ENCODE measurements at places on chromosomes 2 and 18. TPM values are rescaled to one million over a fixed set of nuclear protein-coding genes. Genes with fewer than 3 reads are reported as not detected.
A peak's percentile ranks its signal among the peaks of the same experiment; 100 is the strongest.

- DNase-seq = peak; percentile 40
These were observed 32.6 kb upstream of the SPAG16 start for GRCh38 chr2:213251618-213252017.

DNA sequence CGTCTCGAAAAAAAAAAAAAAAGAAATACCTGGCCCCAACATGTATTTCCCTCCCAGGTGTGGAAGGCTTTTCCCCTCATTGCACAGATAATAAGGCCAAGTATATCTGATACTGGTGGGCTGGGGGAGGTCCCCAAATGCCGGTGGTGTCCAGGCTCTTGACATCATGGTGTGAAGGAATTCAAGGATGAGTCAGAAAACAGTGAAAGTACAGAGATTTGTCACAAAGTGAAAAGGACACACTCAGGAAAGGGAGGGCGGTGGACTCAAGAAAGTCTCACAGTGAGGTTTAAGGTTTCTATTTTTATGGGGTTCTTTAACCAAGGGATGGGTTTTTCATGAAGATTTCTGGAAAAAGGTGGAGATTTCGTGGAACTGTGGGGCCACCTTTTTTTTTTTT, 37.8 kb upstream of the FZD5 start:
- no peak for DNase-seq

- no peak for DNase-seq
These were observed 120.5 kb upstream of the CCDC68 start for GRCh38 chr18:55079481-55080355.

- DNase-seq = no peak
These were observed 161.7 kb downstream of the TWIST2 start for GRCh38 chr2:239009589-239009961.

DNA sequence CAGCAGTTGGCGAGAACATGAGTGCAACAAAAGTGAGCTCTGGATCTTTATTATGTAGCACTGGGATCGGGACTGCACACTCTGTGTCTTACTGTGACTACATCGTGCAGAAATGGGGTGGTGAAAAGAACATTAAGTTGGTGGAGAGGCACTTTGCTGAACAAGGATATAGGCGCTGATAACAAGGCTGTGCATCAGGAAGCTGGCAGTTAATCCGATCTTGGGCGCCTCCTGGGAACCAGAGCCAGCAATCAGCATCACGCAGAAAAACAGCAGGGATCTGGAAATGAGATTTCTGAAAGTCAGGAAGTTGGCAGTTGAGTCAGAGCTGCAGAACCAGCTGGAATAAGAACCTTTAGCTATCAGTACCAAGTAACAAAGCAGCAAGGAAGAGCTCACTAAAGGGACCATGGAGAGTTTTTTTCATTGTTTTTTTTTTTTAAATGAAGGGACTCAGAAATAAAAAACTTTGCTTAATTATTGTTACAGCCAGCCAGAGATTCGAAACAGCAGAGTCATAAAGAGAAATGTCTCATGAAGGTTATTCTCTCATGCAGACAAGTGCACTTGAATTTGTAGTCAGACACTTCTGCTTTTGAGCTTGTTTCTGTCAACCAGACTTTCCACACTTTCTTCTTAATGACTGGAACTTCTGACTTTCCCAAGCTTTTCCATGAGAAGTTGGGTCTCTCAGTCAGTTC, 22.8 kb upstream of the MYO3B start:
- DNase-seq = no peak

DNA sequence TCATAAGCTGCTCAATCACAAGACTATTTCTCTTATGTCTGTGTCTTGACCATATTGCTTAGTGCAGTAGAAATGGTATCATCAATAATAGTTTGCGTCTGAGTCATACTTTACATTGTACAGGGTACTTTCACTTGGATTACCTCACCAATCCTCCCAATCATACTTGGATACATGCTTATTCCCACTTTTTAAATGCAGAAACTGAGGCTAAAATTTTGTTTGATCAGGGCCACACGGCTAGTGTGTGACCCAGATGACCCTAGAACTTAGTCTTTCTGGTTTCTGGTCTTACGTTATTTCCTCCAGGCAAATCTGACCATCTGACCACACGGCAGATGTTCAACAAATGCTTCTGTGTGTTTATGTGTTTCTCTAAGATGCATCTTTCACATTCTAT, 23.8 kb upstream of the CCL20 start:
- DNase-seq = no peak

DNA sequence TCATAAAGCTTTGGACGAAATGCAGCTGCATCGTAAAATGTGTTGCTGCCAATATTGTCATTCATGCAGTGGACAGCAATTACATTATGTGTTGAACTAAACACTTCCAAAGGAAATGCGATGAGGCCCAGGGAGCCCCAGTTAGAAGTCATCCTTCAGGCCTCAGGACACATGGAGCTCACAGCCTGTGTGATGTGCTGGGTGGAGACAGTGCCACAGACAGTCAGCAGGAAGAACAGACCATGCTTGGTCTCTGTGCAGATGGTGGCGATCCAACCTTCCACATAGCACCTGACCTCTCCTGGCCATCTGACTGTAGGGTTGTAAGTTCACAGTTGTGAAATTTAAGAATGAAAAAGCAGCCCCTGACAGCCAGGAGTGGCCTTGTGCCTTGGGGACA, 118.3 kb upstream of the ALKAL2 start:
- no peak for DNase-seq

Gene FAM237A
- not detected for polyA plus RNA-seq

Gene MAP3K19
- not detected for polyA plus RNA-seq

All from small intestine (tissue), 16 donors.